ENCODE measurements at places on chromosomes 2 and 18. TPM values are rescaled to one million over a fixed set of nuclear protein-coding genes. Genes with fewer than 3 reads are reported as not detected.
A peak's percentile ranks its signal among the peaks of the same experiment; 100 is the strongest.

- H3K36me3 ChIP-seq, result no peaks in the 10 kb centered on the region
- H3K4me3 ChIP-seq, result no peak overlapping the region
- peaks cover 14% of the 10 kb centered on the region for H3K4me1 ChIP-seq
- H3K27ac ChIP-seq, result no peak overlapping the region
- no peak for DNase-seq
- no peaks in the 10 kb centered on the region for H3K27me3 ChIP-seq
Observed at GRCh38 chr2:65161551-65162100, 31.7 kb upstream of the RAB1A start.

DNA sequence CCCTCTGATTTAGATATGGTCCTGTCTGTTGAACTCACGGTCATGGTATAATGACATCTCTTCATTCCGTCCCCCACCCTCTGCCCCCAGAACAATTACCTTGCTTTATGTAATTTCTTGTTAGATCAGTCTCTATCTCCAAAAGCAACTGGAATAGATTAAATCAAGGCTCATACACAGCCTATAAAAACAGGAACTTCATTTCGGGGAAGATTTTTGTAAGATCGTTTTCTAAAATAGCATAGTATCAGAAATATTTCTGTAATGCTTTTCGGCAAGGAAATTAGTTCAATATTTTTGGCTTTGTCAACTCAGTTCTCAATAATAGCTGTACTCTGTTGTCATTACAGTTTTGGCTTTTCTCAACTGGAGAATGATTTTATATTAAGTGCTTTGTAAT, 157.2 kb downstream of the FMNL2 start:
- DNase-seq, result no peak
- no peaks in the 10 kb centered on the region for H3K27me3 ChIP-seq
- H3K36me3 ChIP-seq, result no peaks in the 10 kb centered on the region
- peak overlapping the region; percentile 65 for H3K27ac ChIP-seq

DNA sequence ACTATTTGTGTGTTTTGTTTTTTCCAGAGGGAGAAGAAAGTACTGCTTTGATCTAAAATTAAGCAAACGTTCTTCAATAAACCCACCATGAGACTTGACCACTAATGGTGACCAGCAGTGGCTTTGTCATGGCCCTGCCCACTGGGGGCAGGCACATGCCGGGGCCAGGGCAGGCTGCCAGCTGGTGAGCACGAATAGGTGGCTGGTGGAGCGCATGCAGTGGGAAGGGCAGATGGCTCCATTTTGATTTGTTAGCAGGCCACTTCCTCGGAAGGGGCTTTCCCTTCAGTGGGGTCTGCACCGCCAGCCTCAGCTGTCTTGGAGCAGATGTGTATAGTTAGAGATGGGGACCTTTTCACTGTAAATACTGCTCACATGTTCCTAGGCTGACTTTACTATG, 277.1 kb downstream of the SOX11 start:
- H3K36me3 ChIP-seq, result no peaks in the 10 kb centered on the region
- no peak for DNase-seq
- H3K27ac ChIP-seq, result no peak overlapping the region
- H3K27me3 ChIP-seq, result no peaks in the 10 kb centered on the region

DNA sequence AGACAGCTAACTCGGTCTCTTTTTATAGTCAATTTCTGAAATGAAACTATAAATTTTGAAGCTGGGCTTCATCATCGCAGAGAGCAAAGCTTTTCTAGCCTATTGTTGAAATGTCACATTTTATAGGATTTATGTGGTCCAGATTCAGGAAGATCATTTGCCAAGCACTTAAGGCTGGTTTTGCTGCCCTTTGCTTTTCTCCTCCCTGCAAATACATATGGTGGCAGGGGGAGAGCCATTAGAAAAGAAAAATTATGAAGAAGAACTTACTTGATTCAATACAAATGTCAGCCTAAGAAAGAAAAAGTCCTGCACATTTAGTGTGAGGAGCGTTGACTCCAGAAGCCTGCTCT, 206.9 kb upstream of the NRP2 start:
- no peak for DNase-seq
- peaks cover 24% of the 10 kb centered on the region for H3K4me1 ChIP-seq
- H3K27ac ChIP-seq, result no peak overlapping the region
- H3K36me3 ChIP-seq, result no peaks in the 10 kb centered on the region
- H3K4me3 ChIP-seq, result no peak overlapping the region
- H3K27me3 ChIP-seq, result no peaks in the 10 kb centered on the region

Gene GPR39
- total RNA-seq, result not detected

All from sigmoid colon (tissue), 7 donors.